WERI-Rb-1 (cell line): ENCODE measurements at places on chromosomes 1 and 21.

- no peak for DNase-seq
These were observed 97.1 kb downstream of the ETS2 start for GRCh38 chr21:38902608-38903445.

GRCh38 chr1:101587741-101588140 lies 350.9 kb downstream of the S1PR1 start:
- no peak for DNase-seq

DNA sequence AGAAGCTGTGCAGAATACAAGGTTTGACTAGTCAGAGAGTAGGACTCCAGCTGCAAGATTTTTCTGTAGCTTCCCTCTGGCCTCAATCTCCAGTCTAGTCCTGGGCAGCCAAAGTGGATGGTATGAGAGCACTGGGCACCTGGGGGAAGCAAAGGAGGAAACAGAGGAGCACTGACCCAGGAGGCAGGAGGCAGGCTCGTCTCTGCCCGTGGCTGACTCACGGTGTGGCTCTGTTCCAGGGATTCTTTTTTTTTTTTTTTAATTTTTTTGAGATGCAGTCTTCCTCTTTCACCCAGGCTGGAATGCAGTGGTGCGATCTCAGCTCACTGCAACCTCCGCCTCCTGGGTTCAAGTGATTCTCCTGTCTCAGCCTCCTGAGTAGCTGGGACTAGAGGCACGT lies 4.1 kb upstream of the NPPB start:
- no peak for DNase-seq

- no peak for DNase-seq
These were observed 14.5 kb downstream of the ST6GALNAC5 start for GRCh38 chr1:76881762-76882161.

DNA sequence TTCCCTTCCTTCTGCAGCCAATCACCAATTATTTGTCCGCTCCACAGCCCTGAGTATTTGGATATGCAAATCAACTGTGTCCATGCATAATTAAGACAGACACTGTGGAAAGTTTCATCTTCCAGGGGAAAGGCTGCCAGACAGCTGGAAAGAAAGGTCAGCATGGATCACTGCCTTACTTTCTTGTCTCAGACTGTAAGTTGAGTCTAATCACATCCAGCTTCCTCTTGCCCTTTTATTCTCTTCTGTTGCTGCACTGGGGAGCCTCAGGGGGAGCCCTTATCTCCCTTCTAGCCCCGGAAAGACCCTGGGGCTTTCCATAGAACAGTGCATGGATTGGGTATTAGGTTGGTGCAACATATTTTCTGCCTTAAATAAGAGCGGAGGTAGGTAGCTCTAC lies 182.9 kb downstream of the OMA1 start:
- no peak for DNase-seq

DNA sequence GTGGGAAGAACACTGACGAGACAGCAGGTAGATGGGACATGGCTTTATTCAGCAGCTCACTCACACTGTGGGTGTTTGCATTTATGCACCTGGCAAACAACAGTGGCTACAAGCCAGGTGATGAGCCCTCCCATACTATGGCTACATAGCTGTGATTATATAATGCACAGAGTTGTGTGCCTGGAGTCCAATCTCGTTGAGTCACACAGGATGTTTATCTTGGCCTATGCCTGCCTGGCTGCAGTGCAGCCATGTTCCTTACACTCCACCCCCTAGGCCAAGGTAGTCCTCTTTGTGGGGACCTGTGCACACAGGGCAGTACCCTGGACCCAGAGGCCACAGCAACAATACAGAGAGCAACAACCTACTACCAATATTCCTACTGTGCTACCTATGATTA lies 1643.8 kb downstream of the MRPL39 start:
- DNase-seq, result no peak

DNA sequence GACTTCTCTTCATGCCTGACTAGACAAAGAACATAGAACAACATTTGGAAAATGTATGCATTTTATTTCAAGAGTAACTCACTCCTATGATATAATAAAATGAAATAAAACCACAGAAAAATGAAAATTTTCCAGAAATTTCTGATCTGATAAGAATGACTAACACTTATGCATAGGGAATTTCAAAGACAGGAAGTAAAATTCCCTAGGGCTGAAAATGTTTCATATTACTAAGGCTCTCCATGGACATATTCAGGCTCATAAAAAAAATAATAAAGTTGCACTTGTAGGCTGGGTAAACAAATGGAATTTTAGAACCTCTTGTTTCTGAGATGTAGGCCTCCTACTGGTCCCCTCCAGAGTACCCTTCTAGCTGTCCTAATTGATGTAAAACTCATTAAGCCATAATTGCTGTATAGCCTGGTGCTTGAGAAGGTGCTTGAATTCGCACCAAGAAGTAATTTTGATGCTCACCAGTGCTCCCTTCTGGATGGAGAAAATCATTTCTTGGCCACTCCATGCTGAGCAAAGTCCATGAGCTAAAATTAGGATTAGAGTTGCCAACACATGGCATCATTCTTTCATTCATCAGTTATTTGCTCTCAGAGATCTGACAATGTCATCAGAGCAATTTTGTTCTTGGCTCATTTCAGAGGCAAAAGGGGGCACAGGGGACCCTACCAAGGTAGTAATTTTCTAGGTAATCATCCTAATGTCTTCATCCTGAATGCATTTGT lies 641.0 kb upstream of the CAMK1G start:
- no peak for DNase-seq

DNA sequence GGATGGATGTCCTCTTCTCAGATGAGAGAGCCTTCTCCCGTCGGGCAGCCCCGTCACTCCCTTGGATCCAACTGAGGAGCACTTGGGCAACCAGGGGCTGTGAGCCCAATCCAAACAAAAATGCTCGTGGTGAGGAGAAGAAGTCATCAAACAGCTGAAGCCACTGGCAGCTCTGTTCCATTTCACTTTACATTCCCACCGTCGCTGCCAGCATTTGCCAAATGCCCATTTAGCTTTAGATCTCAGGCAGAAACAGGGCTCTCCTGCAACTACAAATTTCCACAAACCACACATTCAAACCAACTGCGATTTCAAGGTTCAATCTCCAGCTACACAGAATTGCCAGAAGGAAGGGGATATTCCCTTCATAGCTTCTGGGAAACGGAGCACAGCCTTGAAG lies 634.6 kb downstream of the SMYD3 start:
- no peak for DNase-seq

GRCh38 chr1:245232931-245233330 lies 78.1 kb downstream of the KIF26B start:
- DNase-seq, result no peak
